ENCODE measurements at places on chromosomes 12 and 14.

DNA sequence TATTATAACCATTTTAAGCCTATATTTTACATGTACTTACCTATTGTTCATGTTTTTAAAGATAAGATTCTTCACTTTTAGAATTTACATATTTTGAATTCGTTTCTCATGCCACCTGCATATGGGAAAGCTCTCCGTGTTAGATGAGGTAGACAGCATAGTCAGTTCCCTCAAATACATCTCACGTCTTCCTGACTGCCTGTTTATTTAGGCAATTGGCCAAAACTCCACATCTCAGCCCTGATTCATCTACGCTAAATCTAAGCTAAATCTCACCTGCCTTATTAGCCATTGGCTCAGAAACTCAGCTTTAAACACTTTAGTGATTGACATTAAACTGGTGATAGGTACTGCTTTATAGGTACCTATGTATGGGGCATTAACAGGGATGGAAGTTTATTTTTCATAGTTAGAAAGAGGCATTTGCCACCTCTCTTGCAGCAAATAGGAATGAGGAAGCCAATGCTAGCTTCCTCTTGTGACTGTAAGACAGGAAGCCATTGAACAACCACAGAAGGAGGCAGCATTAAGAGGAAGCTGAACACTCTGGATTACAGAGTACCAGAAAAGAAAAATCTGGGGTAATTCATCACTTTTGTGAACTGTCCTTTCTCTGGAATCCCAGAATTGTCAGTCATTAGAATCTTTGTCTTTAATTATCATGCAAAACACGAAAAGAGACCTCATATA is 111.9 kb downstream of the LRFN5 start:
- DNase-seq, result no peak

GRCh38 chr12:1481906-1482305 is 112.5 kb downstream of the FBXL14 start:
- DNase-seq, result no peak

DNA sequence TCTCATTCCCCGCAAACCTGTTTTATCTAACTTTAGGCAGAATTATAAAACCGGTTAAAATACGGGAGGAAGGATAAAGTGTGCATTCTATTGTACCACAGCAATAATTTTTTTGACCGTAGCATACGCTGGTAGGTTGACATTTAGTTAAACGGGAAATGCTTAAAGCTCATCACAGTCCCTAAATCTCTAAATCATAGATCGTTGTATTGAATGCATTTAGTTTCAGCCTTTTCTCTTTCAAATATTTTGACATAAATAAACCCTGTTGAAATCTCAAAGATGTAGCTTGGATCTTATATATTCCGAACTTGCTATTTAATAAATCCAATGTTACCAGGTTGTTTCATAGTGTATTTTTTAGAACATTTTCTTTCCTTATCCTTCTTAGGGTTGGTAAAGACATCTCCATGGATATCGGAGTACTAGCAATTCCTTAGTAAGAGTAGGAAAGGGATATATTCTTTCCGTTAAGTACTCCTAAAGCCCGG is 798 bp downstream of the CLEC2B start:
- peak; percentile 29 for DNase-seq

DNA sequence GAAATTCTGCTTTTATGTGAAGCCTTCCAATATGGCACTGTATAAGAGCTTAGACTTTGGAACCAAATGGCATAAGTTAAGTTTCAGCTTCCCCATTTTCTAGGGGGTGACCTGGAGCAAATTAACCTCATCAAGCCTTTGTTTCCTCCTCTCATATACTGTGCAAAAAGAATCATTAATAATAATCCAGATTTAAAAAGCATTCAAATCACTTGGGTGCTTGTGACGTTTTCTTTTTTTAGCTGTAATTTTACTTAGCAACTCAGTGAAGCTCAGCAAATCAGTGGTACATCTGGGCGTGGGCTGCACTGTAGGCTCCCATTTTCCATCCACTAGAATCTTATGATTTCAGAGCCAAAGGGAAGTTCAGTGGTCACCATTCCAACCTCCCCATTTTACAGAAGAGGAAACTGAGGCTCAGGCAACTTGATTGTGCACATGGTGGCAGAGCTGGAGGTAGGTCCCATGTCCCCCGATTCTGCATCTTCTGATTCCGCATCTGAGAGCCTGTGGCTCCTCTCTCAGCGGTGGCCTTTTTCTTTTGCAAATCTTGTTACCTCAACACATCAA is 131.2 kb downstream of the SNAPC1 start:
- DNase-seq, result no peak

DNA sequence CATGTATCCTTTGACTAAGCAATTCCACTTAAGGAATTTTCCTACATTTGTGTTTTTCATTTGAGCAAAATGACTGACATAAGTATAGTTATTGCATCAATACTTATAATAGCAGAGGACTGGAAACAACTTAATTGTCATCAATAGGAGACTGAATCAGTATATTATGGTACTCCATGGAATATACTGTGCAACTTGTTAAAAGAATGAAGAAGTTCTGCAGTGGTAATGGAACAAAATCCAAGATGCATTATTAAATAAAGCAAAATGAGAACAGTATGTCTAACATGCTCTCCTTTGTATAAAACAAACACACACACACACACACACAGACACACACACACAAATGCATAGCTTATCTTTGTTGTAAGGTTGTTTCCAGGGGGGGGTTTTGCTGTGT is 303.1 kb downstream of the RAD51B start:
- no peak for DNase-seq

GRCh38 chr14:21861153-21861552 is 187.5 kb upstream of the OR4E1 start:
- no peak for DNase-seq

- DNase-seq, result no peak
These were observed 735 bp downstream of the ASPG start for GRCh38 chr14:104086210-104086660.

- DNase-seq, result no peak
These were observed 74.4 kb downstream of the ALG10B start for GRCh38 chr12:38391007-38391406.

DNA sequence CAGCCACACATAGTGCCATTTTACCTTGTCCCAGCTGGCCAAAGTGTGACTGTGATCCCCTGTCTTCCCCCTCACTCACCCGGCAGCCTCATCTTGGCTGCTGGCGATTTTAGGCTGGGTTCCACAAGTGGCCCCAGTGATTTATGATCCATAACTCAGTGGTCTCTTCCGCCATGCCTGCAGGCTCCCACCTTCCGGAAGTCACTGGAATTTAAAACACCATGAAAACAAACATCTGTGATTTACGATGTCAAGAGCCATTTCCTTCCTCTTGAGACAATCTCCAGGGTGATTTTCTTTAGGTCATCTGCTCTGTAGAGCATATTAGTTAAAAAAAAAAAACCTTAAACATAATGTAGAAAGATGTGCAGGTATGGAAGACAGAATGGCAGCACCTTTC is 282.3 kb downstream of the CACNA1C start:
- DNase-seq, result no peak

GRCh38 chr14:68709007-68709406 is 83.9 kb downstream of the ZFP36L1 start:
- DNase-seq, result no peak

GRCh38 chr14:35212471-35213142 is 79.6 kb upstream of the PSMA6 start:
- DNase-seq, result no peak

DNA sequence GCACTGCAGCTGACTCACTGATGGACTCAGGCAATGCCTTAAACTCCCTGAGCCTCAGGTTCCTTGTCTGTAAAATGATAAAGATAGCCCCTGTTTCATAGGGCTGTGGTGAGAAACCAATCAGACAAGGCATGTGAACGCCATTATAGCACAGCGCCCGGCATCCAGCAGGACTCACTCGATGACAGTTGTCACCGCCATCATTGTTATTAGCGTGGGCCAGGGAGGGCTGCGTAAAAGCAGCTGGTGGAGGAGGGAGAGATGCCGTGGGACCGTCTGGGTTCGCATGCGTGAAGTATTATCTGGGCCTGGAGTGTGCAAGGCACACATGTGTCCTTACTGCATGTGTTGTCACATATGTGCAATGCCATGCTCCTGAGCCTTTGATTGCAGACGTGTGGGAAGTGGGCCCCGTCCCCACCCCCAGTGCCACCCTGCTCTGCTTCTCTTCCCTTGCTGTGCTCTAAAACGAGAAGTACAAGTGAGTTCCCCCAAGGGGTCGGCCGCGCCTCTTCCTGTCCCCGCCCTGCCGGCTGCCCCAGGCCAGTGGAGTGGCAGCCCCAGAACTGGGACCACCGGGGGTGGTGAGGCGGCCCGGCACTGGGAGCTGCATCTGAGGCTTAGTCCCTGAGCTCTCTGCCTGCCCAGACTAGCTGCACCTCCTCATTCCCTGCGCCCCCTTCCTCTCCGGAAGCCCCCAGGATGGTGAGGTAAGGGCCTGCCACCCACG is at the start of gene PTPN6:
TSS of gene PTPN6 (plus strand) at position 546 of the 730 bp plus-strand sequence. CDS start at position 703, 157 bp downstream.
- DNase-seq, result peak; percentile 65
